ENCODE measurements at places on chromosomes 16 and 17.

- DNase-seq: no peak
Observed at GRCh38 chr17:21294321-21295035, 10.0 kb downstream of the MAP2K3 start.

GRCh38 chr16:86289907-86290306 is 220.4 kb upstream of the FOXF1 start:
- no peak for DNase-seq

- no peak for DNase-seq
Observed at GRCh38 chr16:76766538-76766937, 424.5 kb upstream of the MON1B start.

GRCh38 chr17:16906680-16907079 is 65.2 kb downstream of the TNFRSF13B start:
- DNase-seq: no peak

- DNase-seq: no peak
Observed at GRCh38 chr16:28986492-28986891, 1.6 kb downstream of the LAT start.

DNA sequence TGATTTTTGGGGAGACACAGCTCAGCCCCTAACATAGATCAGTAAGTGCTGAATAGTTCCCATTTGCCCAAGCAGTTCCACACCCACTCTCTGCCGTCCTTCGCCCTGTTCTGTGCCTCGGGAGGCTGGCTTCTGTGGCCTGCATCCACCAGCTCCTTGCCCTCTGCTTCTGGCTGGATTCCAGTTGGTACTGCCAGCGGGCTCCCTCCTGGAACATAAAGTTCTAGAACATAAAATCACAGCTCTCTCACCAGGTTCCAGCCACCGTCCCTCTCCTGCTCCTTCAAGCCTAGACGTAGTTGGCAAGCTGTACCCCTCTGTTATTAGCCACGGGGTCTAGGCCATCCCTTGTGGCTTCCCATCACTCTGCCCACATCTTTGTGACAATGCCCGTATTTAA is 3.9 kb upstream of the MRPS23 start:
- no peak for DNase-seq

DNA sequence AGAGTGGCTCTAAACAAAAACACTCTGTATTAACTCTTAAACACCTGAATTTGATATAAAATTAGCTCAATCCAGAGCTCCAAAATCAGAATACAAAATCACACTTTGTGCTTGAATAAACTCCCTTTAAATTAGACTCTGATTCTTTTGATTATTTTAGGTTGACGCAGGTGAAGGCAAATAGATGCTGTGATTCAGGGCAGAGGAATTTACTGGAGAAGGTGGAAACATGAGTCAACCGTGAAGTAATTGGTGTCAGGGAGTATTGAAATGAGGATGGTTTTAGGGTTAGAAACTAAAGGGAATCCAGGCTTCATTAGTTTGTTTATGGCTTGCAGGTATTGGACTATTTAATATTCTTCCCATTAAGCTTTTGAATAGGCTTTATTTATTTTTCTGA is 37.1 kb upstream of the TEKT1 start:
- no peak for DNase-seq

DNA sequence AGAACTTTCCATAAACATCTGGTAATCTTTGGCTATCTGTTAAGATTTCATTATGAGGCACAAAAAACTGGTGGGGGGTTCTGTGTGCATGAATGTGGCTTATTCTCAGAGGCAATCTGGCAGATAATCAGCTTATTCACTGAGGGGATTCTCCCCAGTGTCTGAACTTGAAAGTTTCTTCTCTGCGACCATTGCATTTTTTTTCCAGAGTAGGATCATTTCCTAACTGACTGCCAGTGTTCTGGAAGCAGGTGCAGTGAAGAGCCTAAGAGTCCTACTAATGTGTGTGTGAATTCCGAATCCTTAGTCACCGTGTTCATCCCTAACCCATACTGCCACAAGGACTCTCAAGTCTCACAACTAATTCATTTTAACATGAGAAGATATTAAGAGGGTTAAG is 64.9 kb upstream of the LRRC37A3 start:
- no peak for DNase-seq

DNA sequence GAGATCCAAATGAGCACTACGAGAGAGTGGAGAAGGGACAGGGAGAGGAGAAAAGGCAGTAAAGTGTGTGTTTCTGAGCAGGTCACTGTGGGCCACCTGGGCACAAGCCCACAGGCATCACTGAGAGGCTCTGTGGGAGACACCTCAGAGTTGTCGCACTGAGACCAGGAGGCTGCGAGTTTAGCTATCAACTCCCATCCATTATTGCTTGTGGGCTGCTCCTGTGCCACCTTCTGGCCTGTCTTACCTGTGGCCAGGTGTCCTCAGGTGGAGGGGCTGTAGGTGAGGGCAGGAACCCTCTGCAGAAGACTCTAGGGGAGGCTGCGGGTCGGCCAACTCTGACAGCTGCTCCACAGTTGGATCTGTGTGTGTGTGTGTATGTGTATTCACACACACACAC is 2.5 kb upstream of the PRR29 start:
- no peak for DNase-seq

GRCh38 chr16:85049706-85050305 is 22.2 kb downstream of the KIAA0513 start:
- no peak for DNase-seq

- DNase-seq: no peak
Observed at GRCh38 chr17:59435238-59435637, 103.8 kb downstream of the YPEL2 start.

DNA sequence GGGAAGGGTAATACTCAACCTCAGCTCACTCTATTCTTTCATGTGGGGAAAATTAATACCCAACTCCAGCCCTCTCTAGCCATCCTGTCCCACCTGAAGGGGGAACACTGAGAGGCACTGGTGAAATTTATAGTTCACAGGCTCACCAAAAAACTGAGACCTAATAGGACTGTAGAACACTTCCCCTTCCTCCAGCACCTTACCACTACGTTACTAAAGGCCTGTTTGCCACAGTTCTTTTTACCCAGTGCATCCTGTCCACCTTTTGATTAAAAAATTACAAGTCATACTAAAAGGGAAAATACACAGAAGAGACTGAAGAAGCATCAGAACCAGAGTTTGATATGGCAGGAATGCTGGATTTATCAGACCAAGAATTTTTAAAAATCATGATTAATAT is 26.0 kb downstream of the DHRS7B start:
- no peak for DNase-seq

DNA sequence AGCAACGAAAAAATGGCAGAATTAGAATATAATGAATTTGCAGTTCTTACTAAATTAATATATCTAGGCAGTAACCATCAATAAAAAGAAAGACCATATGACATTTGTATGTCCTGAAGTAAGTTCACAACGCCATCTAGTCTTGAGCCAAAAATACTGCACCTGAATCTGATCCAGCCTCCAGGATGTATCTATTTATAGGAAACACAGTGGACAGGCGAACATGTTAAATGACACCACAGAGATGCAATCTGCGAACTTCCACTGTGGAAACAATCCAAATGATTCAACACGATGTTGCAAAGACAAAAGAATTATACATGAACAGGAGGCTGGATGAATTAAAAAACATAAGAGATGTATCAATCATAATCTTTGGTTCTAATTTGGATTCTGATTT is 197.6 kb downstream of the CDH13 start:
- no peak for DNase-seq

DNA sequence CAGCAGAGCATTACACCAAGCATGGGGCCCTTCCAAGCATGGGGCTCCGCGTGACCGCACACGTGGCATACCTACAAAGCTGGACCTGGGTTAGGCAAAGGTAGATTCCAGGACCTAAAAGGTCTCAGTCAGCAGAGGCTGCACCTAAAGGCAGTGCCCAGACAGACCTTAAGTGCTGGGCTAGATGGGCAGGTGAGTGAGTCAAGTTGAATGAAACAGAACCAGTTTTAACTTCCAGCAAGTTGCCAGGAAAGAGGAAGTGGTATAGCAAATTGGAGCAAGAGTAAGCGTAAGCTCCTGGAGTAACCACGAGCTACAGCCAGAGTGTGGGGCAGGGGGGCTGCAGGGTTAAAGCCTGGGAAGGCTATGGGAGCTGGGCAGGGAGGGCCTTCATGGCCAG is 49.5 kb downstream of the SRCIN1 start:
- DNase-seq: no peak

DNA sequence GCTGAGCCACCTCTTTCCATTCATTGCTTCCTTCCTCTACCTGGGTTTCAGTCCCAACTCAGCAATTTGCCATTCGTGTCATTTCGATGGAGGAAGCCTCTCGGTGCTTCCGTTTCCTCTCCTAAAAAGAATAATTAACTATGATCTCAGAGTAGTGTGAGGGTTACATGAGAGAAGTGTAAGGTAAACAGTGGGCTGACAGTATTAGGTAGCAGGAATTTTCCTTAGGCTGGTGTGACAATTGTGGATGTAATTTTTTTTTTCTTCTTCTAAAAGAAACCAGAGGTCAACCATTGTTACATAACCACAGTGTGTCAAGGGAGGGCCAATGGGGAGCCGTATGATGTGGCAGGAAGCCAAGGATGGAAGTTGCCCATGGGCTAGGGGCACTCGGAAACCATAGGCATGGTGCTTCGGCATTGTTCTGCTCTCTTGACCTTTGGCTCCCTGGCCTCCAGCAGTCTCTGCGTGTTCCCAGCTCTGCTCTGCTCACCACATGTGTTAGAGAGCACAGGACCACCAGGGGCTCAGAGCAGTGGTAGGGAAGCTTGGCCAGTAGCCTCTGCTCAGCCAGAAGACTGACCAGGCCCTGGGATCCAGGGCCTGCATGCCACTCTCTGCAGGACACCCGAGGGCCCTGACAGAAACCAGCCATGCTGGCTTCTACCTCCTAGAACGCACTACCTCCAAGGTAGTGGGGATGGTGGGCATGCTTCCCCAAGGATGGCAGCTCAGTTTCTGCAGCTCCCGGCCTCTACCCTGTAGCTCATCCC is 2.0 kb upstream of the TOP2A start:
- no peak for DNase-seq

- no peak for DNase-seq
Observed at GRCh38 chr17:71257096-71257495, 863.7 kb upstream of the SOX9 start.

DNA sequence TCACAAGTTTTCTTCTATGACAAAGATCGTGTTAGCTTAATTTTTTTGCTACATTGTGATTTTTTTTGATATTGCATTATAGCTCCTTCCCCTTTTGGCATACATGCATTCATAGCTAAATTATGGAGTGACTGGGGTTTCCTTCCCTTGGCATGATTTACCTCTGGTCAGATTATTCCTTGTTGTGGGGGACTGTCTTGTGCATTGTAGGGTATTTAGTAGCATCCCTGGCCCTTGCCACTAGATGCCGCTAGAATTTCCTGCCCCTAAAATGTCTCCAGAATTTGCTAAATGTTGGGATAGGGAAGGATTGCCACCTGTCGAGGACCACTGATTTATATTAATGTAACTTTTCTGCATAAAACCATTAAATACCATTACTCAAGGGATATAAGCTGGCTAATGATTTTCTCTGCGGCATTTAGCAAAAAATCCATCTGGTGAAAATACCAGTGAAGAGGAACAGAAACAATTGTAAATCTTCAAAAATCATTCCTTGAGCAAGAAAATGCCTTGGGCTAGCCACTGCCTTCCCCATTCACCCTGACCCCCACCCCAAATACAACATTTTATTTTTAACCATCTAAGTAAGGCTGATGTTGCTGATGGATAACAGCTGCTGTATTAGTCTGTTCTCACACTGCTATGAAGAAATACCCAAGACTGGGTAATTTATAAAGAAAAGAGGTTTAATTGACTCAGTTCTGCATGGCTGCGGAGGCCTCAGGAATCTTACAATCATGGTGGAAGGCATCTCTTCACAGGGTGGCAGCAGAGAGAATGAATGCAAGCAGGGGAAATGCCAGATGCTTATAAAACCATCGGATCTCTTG is 195.2 kb downstream of the MAP2K6 start:
- no peak for DNase-seq

- no peak for DNase-seq
Observed at GRCh38 chr16:71628810-71629209, 2.8 kb downstream of the MARVELD3 start.

DNA sequence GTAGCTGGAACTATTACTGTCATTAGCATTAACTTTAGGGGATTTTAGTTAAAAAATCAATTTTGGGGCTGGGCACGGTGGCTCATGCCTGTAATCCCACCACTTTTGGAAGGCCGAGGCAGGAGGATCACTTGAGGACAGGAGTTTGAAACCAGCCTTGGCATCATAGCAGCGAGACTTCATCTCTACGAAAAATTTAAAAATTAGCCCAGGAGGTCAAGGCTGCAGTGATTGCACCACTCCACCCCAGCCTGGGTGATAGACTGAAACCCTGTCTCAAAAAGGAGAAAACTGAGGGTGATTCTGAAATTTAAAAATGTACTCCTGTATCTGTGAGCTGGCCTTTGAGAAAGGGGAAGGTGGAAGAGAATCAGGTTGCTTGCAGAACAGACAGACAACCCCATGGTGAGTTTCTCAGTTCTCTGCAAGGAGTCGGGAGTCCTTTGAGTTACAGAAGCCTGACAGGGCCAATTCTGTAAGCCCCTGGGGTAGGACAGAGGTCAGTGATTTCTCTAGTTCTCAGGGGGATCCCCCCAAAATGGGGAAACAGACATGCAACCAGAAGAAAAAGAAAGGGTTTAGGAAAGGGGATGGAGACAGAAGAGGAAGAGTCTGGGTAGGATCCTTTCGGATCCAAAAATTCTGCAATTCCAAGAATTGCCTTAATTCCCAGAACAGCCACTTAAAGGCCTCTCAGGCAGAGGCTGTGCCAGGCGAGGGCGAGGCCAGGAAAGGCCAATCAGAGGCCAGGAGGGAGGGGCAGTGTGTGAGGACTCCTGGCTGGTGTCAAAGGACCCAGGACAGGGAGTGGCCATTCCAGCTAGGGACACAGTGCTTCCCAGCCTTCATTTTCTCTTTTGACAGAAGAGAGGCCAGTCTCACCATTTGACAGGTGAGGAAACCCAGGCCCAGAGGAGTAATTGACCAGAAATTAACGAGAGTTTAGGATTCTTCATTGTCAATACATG is 6.7 kb downstream of the NUPR1 start:
- no peak for DNase-seq

GRCh38 chr16:987906-988305 is 6.3 kb downstream of the SOX8 start:
- DNase-seq: no peak

GRCh38 chr17:27976331-27976730 is 66.1 kb upstream of the NLK start:
- no peak for DNase-seq

- DNase-seq: no peak
Observed at GRCh38 chr16:11629071-11630030, 38.9 kb upstream of the SNN start.
